ENCODE measurements at places on chromosomes 1 and 21. TPM values are rescaled to one million over a fixed set of nuclear protein-coding genes. Genes with fewer than 3 reads are reported as not detected.

DNA sequence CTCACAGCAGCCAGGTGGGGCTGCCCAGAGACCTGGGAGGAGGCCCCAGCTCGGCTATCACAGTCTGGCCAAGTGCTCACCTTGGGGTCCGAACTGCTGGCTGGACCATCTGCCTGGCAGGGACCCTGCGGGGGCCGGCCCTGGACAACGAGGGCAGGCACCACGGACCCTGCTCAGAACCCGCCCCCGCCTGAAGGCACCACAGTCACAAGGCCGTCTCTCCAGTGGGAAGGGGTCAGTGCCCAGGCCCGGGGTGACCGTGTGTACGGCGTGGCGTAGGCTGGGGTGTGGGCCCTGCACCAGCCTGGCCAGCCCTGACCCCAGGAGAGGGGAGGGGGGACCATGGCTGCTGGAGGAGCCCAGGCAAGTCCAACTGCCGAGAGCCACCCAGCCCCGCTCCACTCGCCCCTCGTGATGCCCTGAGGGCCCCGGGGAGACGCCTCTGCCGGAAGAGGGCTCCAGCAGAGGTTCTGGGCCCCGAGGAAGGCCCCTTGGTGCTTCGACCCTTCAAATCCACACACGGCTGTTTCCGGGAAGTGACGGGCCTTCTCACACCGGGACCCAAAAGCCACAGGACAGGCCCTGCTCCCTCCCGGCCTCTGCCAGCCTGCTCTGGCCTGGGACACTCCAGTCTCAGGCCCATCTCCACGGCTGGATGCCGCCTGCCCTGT, 11.2 kb upstream of the RNF223 start:
- H3K27ac ChIP-seq, result no peak overlapping the region
- no peaks in the 10 kb centered on the region for H3K36me3 ChIP-seq
- H3K27me3 ChIP-seq, result no peaks in the 10 kb centered on the region
- no peak for DNase-seq
- H3K4me1 ChIP-seq, result peaks cover 1% of the 10 kb centered on the region

The GREM2 gene
- 0.21 TPM for total RNA-seq

The DISC1 gene
- 33.5 TPM for total RNA-seq

GRCh38 chr1:16146279-16147155, 9.4 kb downstream of the EPHA2 start:
- no peaks in the 10 kb centered on the region for H3K36me3 ChIP-seq
- DNase-seq, result peak; percentile 55
- peak overlapping the region; percentile 95 for H3K27ac ChIP-seq
- H3K4me3 ChIP-seq, result peak overlapping the region; percentile 26
- H3K4me1 ChIP-seq, result peaks cover 54% of the 10 kb centered on the region

Data from tibial nerve (tissue), 4 donors.